ENCODE measurements at places on chromosomes 7 and 10.
A peak's percentile ranks its signal among the peaks of the same experiment; 100 is the strongest.

DNA sequence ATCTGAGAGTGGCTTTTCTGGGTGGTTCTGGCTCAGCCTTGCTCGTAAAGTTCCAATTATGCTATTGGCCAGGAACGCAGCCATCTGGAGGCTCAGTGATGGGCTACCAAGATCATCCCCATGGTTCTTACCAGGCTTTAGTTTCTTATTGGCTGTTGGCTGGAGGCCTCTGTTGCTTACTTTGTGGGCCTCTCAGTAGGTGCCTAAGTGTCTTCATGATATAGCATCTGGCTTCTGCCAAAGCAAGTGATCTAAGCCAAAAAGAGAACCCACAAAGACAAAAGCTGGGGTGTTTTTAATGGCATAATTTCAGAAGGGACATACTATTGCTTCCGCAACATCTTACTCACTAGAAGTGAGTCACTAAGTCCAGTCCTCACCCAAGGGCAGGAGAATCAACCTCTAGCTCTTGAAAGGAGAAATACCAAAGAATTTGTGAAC lies 132.0 kb upstream of the MDFIC start:
- no peak for DNase-seq

DNA sequence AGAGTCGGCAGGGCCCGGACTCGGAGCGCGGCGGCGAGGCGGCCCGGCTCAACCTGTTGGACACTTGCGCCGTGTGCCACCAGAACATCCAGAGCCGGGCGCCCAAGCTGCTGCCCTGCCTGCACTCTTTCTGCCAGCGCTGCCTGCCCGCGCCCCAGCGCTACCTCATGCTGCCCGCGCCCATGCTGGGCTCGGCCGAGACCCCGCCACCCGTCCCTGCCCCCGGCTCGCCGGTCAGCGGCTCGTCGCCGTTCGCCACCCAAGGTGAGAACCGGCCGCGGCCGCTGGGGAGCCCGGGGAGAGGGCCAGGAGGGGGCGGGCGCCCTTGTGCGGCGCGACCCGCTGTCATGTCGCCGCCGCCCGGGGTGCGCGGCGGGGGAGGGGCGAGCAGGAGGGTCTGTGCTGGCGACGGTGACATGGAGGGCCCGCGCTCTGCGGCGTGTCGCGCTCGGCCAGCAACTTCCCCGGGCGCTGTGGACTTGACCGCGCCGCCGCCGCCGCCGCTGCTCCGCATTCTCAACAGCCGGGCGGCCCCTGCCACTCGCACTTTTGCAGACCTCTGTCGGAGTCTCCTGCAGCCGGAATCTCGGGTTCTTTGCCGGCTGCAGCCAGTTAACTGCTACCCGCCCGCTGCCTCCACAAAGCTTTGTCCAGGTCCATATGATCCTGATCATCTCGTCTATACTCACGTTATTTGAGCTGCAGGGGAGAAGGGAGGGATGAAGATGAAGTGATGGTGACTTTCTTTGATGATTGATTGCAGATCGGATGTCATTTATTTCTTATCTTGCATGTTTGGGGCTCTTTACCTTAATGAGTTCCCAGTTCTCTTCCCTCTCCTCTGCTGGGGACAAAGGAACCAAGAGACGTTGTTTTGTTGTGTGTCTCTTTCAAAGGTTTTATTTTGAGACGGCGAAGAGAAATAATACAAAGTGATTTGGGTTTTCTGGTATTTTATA lies 869 bp downstream of the TRIM24 start:
- DNase-seq: peak; percentile 44

GRCh38 chr7:93889261-93889660 lies 1.3 kb downstream of the TFPI2 start:
- no peak for DNase-seq

GRCh38 chr7:26686448-26686981 lies 177.9 kb downstream of the SKAP2 start:
- DNase-seq: no peak

DNA sequence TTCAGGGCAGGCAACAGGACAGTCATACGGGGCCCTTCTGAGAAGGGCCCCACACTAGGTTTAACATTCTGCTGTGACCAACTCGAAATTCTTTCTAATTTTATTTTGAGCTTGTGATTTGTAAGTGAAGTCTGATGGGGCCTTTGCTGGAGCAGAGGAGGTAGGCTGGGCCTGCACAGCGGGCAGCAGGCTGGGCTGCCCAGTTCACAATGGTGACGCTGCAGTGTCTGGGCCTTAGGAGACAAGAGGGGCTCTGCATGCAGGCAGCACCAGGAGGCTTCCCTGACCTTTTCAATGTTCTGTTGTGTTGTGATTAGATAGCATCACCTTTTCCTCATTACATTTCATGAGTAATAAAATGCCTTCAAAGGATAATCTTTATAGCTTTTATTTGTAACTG lies 175.1 kb downstream of the CXCL12 start:
- no peak for DNase-seq

DNA sequence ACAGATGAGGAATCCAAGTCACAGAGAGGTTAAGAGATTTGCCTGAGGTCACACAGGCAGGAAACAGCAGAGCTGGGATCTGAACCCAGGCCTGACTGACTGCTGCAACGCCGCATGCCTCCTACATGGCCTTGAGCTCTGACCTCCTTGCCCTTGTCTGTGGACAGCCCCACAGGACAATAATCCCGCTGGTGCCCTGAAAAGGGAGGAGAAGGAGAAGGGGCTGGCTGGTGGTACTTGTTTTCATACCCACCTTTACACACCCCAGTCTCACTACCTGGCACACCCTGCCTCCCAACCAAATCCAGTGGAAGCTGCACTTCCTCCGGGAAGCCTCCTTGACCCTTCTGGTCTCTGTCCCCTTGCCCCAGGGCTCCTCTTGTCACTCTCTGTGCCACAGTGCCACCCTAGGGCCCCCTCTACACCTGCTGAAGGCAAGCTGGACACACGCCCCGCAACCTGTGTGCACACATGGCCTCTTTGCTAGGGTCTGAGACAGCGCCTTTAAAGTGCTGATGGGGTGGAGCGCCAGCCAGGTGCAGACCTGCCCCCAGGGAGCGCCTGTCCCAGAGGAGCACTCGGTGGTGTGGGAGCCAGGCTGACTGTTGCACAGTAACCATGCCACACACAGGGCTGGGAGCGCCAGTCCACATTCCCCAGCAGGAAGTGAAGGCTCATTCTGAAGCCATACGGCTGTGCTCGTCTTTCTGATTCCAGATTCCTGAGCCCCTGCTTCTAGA lies 38.6 kb downstream of the ZCCHC24 start:
- DNase-seq: no peak

DNA sequence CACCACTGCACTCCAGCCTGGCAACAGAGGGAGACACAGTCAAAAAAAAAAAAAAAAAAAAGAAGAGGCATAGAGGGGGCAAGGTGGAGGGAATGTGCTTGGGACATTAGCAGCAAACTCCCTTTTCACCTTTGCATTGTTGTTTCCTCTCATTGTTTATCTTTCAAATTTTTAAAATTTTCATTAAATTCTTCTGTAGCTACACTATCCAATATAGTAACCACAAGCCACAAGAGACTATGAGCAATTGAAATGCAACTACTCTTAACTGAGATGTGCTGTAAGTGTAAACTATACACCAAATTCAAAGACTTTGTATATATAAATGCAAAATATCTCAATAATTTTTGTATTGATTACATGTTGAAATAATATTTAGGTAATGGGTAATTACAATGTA lies 43.4 kb downstream of the EBLN1 start:
- DNase-seq: no peak

DNA sequence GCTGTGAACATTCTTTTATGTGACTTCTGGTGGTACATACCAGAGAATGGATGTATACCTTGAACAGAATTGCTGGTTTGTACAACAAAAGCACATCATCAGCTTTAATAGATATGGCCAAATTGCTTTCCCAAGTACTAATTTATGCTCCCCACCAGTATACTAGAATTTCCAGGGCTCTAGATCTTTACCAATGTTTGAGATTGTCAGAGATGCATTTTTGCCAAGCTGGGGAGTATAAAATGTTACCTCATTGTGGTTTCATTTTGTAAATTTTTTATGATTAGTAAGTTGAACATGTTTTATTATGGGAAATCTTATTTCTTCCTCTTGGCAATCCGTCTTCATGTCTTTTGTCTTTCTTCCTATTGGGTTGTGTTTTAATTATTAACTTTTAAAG lies 179.9 kb upstream of the TMEM106B start:
- DNase-seq: no peak

- DNase-seq: no peak
Observed at GRCh38 chr7:18570441-18570840, 74.9 kb downstream of the HDAC9 start.

- no peak for DNase-seq
Observed at GRCh38 chr10:127407551-127407950, 141.6 kb upstream of the NPS start.

- DNase-seq: no peak
Observed at GRCh38 chr10:119469846-119470245, 72.7 kb downstream of the RGS10 start.

DNA sequence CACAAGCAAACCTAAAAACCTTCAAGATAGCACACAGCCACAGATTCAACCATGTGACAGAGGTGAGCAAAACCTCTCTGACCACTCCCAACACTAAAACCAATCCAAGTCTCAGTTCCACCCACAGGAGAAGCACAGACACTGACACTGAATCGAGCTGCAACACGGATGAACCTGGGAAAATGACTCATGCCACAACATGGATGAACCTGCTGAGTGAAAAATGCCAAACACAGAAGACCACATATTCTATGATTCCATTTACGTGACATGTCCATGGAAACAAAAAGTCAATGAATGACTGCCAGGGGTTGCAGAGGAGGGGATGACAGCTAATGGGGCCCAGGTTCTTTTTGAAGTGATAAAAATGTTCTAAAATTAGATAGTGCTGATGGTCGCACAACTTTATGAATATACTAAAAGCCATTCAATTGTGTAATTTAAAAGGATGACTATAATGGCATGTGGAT lies 22.0 kb downstream of the CYTH3 start:
- DNase-seq: no peak

GRCh38 chr10:69483963-69484362 lies 32.7 kb downstream of the TSPAN15 start:
- DNase-seq: no peak

- no peak for DNase-seq
Observed at GRCh38 chr10:74432841-74433594, 282.0 kb downstream of the ADK start.

DNA sequence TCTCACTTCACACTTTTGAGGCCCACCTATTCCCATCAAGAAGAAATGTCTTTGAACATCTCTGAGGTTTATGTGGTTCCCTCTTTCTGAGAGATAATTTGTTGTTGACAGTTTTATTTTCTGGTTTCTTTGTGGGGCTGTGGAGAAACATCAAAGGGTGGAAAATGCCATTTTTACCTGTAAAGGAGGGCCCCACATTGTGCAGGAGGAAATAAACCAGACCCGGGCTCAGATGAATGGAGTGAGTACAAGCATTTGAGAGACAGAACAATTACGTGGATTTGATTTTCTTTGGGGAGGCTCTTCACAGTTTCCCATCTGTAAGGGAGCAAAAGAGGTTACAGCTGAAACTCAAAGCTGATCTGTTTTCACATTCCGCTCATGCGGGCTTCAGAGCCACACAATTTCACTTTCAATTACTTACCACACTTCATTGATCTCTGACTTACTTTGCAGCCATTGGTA lies 29.8 kb downstream of the ITPRIP start:
- DNase-seq: no peak

DNA sequence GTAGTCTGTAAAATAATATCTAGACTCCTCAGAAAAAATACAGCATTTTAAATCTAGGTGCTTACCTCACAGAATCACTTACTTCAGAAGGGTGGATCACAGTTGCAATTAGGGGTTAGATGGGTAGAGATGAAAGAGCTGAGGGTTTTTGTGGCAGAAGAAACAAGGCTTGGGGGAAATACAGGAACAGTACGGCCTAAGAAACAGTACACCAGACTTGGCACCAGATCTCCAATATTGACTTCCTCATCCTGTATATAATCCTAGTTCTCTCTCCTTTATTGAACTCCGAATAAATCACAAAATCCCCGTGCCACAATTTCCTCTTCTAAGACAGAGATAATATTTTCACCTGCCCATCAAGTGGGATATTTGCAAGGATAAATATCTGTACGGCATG lies 14.3 kb downstream of the CEP41 start:
- DNase-seq: no peak

DNA sequence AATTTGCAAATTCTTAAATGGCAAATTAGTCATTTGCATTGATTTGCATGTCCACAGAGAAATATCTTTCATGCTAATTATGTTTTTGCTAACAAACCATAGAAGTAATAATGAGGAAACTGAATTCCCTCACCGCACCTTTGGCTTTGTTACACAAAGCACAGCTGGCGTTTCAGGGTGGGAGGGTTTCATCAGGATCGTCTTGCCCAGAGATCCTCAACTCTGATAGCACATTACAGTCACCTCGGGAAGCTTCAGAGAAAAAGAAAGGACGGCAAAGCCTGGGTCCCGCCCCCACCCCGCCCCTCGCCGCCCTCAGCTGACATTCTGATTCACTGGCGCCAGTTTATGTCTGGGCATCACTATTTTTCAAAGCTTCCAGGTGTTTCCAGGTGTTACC lies 119.4 kb downstream of the PTPRN2 start:
- DNase-seq: no peak

GRCh38 chr7:147071536-147071935 lies 954.9 kb downstream of the CNTNAP2 start:
- DNase-seq: no peak

GRCh38 chr7:4763091-4763793 lies 12.2 kb upstream of the AP5Z1 start:
- no peak for DNase-seq

GRCh38 chr7:102891693-102892261 lies 21.0 kb upstream of the LRRC17 start:
- no peak for DNase-seq

DNA sequence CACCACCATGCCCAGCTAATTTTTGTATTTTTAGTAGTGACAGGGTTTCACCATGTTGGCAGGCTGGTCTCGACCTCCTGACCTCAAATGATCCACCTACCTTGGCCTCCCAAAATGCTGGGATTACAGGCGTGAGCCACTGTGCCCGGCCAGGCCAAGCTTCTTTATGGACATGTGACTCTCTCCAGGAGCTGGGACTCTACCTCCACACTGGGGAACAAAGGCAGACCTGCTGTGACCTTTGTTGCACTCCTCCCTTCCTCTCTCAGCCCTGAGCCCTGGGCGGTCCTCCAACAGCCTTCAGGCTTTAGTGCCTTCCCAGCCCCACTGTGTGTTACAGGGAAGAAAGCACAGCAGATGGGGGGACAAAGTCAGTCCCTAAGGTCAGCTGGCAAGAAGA lies 55.0 kb upstream of the DUSP5 start:
- DNase-seq: no peak

DNA sequence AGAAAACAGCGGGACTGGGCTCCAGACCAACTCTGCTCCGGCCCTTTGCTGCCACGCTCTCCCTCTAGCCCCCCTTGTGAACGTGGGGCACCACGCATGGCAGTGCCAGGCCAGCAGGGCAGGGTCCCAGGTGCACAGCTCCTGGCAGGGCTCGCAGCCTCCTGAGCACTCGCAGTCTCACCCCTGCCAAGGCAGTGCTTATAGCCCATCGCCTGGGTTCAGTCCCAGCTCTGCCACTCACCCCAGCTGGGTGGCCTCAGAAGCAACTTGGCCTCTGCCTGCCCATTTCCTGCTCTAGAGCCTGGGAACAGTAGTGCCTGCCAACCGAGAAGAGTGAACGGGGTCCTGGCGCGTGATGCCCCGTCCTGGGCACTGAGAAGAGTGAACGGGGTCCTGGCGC lies 36.3 kb downstream of the CFAP46 start:
- DNase-seq: no peak

GRCh38 chr7:21767300-21767900 lies 178.3 kb downstream of the CDCA7L start:
- DNase-seq: no peak

GRCh38 chr7:12674053-12674452 lies 13.4 kb upstream of the ARL4A start:
- DNase-seq: no peak

- DNase-seq: no peak
Observed at GRCh38 chr10:19096501-19097073, 48.0 kb downstream of the MALRD1 start.

Measured in stimulated activated CD4-positive, alpha-beta T cell treated with anti-CD3 and anti-CD28 coated beads, TNF-alpha, amount 100 ng/mL, for 1 hour (primary cell).